ENCODE measurements at places on chromosomes 3 and 15.

DNA sequence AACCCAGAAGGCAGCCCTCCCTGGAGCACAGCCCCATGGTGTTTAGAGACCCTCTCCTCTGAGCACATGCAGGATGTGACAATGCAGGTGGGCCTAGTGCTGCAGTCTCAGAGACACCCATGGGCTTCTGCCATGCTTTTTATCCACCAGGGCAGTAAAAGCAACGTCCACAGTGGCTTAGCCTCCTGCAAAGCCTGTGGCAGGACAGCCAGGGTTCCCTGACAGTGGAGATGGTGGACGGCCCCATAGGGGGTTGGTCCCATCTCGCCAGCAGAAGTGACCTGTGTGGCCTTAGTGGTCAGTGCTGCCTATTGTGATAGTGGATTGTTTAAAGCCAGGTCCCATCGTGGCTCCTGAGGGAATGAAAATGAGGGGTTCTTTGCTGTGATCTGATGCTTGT lies 46.6 kb downstream of the APBA2 start:
- no peak for DNase-seq

GRCh38 chr3:144923046-144923775 lies 951.6 kb downstream of the DIPK2A start:
- DNase-seq = no peak

DNA sequence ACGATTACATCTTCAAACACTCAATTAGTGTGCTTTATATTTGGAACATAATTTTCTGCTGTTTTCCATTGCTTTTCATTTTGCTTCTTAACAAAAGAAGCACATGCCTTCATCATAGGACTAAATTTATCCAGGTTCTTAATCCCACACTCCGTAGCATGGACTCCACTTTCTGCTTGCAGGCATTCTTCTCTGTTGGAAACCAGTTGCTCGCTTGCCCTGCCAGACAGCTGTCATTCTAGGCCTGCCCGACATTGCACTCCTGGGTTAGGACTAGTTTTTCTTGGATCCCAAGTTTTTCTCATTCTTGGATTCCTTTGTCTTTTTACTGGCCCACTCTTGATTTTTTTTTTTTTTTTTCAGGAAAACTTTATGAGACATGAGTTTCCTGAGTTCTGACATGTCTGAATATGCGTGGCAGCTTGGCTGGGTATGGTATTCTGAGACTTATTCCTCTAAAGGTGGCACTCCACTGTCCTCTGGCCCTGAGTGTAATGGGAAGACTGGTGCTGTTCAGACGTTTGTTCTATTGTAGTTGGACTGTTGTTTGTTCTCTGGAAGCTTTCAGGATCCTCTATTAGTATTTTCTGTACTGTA lies 6.3 kb upstream of the ATP1B3 start:
- DNase-seq = no peak

DNA sequence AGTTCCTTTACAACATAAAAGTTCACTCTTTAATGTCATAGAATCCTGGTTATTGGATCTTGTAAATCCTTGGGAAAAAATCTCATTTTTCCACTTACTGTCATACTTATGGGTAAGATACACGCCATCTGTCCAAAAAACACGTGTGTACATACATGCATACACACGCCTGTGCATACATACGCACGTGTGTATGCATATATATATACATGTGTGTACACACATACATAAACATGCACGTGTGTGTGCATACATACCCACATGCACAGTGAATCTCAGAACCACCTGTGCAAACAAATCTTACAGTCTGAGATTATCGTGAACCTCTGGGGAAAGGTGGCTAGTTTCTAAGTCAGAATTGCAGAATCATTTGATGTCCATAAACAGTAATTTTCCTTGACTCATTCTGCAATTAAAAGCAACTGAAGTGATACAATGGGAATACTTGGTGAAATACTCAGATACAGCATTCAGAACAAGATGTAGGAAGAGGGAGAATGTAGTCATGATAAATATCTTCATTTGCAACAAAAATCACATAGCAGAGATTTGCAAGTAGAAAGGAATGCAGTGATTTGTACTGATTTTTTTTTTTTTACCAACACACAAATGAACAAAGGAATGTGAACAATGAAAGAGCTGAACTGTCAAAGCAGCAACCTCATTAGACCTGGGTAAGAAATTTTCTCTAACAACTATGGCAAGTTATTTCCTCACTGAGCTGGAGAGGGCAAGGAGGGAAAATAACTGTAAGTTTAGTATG lies 160.6 kb upstream of the POU1F1 start:
- no peak for DNase-seq

- no peak for DNase-seq
Observed at GRCh38 chr3:39540162-39540921, 72.9 kb downstream of the MOBP start.

DNA sequence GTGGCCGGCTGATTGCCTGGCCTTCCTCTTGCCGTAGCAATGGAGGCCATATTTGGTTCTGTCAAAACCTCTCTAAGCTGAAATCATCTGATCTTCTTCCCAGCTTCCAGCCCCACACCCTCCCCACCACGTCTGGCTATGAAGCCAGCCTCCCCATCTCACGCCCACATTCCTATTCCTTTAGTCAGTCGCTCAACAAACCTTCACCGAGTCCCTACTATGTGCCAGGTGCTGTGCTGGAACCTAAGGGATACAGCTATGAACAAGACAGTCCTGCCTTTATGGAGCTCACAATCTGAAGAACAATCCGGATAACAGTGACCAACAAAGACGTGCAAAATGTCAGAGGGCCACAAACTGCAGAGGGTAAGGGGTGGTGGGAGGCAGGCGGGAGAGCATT lies 31.9 kb upstream of the SMAD6 start:
- no peak for DNase-seq

- DNase-seq = no peak
Observed at GRCh38 chr3:130948929-130949328, 55.0 kb downstream of the ATP2C1 start.

- no peak for DNase-seq
Observed at GRCh38 chr3:193794002-193794881, 201.2 kb downstream of the OPA1 start.

GRCh38 chr15:53830707-53831386 lies 71.4 kb upstream of the WDR72 start:
- no peak for DNase-seq

GRCh38 chr3:167084545-167084944 lies 295.6 kb downstream of the ZBBX start:
- no peak for DNase-seq

DNA sequence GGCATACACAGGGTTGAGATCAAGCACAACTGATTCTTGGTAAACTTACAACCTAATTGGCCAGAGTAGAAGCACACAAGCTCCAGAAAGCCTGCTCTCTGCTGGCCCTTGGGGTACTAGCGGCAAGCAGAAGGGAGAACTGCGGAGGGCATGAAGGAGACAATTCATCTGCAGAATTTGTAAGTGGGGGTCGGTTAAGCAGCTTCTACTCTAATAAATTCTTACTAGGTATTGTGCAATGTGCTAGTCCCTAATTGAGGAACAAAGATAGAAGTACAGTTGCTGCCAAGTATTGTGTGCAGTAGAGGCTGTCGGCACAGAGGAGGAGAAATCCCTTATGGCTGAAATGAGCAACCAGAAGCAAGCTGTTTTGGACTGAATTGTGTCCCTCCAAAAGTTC lies 91.2 kb upstream of the VEPH1 start:
- DNase-seq = no peak

DNA sequence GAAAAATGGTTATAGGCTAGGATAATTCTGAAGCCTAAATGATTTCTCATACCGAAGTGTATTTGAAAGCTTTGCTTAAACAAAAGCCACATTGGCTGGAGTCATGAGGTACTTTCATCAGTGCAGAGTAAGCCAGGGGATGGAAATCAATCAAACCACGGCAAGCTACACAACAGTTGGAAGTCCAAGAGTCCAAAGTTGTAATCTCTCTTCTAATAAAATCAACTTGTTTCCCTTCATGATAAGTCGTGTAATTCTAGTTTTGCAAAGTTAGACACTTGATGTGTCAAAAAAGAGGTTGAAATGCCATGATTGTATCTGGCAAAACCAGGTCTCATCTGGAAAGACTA lies 250.5 kb upstream of the VEPH1 start:
- no peak for DNase-seq

- DNase-seq = no peak
Observed at GRCh38 chr3:98232489-98232888, 31.6 kb upstream of the OR5H6 start.
